ENCODE measurements at places on chromosomes 16 and 17.

DNA sequence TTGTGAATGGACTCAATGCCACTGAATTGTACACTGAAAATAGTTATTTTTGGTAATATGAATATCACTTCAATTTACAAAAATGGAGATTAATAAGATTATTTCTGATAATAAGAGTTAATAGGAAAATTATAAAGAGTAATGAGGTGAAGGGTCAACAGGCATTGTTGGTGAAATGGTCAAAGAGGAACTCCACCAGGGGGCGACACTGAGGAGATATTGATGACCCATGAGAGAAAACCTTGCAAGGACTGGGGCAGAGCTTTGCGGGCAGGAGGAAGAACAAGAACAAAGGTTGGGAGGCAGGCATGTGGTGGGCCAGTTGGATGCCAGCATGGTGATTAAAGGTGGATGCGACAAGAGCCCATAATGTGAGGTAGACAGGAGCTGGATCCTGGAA, 74.0 kb upstream of the XYLT1 start:
- DNase-seq, result no peak

DNA sequence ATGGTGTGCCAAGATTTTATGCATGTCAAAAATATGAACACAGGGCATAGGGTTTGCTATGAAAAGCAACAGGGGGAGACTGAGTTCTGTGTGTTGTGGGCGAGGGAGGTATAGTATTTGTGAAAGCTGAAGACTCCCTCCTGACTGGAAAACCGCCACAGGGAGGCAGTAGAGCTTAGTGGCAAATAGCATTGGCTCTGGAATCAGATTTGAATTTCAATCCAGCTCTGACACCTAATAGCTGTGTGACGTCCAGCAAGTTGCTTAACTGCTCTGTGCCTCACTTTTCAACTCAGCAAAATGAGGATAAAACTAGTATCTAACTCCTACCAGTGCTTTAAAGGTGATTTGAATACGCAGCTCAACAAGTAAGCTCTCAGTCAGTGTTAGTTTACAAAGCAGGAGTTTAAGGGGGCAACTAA, 22.0 kb downstream of the KPNA2 start:
- DNase-seq, result peak; percentile 25

- no peak for DNase-seq
Observed at GRCh38 chr16:54240271-54241129, 46.1 kb downstream of the IRX3 start.

DNA sequence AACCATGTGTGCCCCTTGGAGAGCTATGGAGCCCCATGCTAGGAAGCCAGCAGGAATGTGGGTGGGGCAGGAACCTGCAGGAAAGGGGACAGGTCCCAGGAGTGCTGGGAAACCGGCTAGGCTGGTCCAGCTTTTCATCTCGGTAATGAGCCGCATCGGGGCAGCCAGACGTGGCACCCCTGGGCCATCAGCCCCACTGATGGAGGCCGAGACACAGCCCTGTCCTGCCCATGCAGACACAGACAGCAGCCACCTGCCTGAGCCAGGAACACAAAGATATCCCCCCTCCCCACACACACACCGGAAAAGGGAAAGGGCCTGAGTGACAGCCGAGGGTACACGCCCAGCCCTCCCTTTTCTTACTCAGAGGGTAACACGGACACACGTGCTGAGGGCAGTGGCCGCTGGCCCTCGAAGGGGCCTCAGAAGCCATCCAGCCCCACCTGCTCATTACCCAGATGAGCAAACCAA, 18.1 kb downstream of the PPL start:
- no peak for DNase-seq

- DNase-seq, result no peak
Observed at GRCh38 chr16:12133729-12134128, 157.2 kb downstream of the SNX29 start.

DNA sequence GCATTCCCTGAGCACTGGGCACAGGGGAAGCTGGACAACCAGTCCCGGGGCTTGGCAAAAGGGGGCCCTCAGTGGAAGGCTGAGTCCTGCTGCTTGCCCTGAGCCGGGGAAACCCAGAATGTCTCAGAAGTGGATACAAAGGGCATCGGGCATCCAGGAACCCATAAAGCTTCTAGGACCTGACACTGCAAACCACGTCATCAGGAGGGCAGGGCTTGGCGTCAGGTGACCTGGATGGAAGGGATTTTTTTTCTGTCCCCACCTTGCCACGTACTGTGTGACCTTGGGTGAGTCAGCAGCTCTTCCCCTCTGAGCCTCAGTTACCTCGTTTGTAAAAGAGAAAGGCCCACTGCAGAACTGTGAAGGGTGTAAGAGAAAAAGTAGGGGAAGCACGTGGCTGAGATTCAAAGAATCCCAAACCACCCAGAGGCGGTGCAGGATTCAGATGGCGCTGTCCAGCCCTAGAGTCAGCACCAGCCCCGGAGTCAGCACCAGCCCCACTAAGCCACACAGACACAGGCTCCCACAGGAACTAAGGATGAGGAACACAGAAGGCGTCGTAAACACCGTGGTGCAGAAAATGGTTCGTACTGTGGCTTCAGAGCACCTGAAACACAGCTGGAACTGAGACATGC, 53.7 kb downstream of the C16orf95 start:
- no peak for DNase-seq

DNA sequence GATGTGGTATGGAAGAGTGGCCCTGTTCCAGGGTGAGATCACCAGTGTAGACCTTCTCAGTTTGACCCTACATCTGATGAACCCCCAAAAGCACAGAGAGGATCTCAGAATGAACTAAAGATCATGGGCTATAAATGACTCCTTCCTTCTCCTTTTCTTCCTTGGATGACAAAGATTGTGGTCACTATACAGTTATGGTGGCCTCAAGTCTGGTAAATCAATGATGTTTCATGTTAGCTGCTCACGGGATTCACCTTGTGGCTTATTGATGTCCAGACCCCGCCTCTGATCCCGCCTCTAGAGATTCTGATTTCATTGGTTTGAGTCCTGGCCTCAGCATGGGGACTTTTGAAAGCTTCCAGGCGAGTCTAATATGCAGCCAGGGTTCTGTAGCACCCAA, 112.2 kb downstream of the PITPNC1 start:
- no peak for DNase-seq

DNA sequence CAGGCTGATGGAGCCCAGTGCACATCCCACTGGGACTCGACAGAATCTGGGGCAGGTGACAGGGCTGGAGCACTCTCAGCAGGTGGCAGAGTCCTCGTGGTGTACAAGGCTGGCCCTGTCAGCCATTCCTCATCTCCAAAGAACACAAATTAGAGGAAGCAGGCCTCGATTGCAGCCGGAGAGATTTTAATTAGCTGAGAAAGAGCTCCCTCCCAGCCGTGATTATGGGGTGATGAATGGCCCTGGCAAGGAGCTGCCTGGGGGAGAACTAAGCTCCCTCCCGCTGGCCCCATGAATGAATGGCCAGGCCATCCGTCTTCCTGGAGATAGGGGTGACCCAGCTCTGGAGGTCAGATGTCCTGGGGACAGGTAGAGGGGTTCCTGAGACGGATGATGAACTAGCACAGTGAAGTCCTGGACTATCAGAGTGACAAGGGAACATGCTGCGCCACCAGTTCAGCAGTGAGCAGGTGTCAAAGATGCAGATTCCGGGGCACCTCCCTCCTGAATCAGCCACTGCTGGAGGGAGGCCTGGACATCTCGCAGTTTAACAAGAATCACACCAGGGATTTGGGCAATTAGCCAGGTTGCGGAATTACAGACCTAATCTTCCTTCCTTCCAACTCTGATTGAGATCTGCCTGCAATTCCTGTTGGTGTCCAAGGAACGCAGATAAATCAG, 35.5 kb downstream of the PIMREG start:
- peak; percentile 71 for DNase-seq

GRCh38 chr16:11108466-11108805, 147.6 kb downstream of the SOCS1 start:
- DNase-seq, result no peak

DNA sequence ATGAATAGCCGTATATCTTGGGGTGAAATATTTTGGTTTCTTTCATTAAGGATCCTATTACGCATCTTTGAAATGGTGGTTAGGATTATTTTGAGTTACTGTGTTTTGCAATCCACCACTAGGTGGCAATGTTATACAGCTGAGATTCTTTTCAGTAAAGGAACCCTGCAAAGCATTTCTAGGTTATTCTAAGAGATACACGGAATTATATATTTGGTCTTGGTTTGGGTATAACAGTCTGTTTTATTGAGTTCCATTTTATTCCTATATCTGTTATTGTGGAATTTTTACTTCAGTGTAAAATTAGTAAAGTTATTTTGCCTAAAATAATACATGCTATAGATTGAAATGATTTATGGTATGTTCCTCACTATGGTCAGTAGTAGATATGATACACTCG, 62.9 kb upstream of the CPHXL start:
- peak; percentile 56 for DNase-seq

GRCh38 chr17:48444516-48445247, 14.7 kb upstream of the SKAP1 start:
- DNase-seq, result peak; percentile 25

Data from A172 (cell line).